Stimulated activated CD4-positive, alpha-beta T cell treated with anti-CD3 and anti-CD28 coated beads, Interleukin-1b, Interleukin-23, amount 100 ng/mL, for 4 hours (primary cell): ENCODE measurements at places on chromosomes 5 and 9.

DNA sequence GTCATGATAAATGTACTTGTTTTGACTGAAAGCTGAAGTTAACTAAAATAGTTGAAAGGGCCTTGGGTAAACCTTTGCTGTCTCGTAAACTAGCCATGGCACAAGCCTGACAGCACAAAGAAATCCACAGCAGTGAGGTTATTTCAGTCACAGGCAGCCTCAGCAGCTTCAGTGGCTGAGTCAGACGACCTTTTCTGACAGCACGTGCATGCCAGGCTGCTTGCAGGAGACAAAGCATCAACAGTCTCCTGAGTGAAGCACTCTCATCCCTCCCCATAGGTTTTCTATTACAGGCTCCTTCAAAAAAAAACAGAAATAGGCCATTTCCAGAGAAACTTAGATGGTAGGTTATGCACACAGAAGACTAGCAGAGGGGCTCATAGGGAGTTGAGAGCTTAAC, 34.6 kb downstream of the OXCT1 start:
- no peak for DNase-seq

GRCh38 chr9:38421498-38422211, 2.6 kb downstream of the IGFBPL1 start:
- no peak for DNase-seq

DNA sequence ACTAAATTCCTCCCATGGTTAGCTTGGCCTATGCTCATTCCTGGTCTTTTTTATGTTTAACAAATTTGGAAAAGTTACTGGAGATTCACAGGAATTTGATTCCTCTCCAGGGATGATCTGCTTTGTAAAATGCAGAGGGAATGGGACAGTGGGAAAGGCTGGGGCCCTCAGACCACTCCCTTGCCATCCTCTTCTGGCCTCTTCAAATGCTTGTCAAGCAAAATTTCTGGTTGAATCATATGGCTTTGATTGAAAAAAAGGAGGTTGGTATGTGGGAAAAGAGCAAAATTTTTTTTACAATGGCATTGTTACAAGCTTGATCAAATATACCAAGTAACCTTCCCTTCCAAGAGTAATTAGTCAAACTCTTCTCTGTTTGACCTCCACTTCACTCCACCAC, 225.1 kb downstream of the PIK3R1 start:
- no peak for DNase-seq

- peak; percentile 46 for DNase-seq
Measured at GRCh38 chr9:110255463-110256379, 586 bp downstream of the TXN start.

DNA sequence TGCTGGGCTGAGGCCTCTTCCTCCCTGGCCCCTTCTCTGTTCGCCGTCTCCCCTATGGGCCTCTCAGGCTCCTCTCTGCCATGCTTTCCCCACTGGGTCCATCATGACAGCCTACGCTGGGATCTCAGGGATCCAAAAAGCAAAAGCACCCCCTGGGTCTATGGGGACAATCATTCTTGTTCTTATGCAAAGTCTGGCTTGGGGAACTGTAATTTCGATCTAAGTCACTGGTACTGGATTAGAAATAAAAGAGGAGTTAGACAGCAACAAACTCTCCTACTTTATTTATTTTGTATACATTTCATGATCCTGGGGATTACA, 86.6 kb downstream of the SLC38A9 start:
- DNase-seq, result no peak

DNA sequence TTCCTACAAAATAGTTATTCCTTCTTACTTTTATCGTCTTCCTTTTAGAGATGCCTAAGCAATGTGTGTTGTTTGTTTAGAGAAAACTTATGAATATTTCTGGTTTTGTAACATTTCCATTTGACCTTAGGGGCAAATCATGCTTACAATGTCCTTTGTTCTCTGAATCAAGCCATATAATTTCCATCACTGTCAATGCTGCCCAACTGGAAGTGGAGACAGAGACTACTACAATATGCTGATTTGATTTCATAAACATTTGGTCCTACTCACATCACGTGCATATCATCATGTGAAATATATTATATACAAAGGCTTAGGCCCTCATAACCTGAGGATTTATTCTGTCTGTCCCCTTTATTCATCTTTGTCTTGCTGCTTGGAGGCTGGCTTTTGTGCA, 183.2 kb upstream of the CD180 start:
- DNase-seq, result no peak

DNA sequence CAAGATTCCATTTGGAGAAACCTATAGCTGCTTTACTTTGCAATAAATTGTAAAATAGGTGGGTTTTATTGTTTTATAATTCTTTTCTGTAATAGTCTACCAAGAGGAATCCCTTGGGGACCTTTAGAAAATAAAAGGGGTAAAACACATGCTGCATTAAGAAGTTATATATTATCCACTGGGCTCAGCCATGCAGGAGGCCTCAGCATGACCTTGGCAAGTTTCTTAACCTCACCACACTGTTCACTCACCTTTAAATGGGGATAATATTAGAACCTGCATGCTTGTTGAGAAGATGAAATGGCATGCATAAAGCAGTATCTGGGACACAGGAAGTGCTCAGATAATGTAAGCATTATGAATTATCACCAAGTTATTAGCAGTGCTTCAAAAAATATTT, 120.2 kb downstream of the SEMA5A start:
- no peak for DNase-seq
